ENCODE measurements at places on chromosomes 16 and 17.
A peak's percentile ranks its signal among the peaks of the same experiment; 100 is the strongest.

GRCh38 chr17:73863761-73864535 is 219.7 kb upstream of the SDK2 start:
- no peak for DNase-seq

DNA sequence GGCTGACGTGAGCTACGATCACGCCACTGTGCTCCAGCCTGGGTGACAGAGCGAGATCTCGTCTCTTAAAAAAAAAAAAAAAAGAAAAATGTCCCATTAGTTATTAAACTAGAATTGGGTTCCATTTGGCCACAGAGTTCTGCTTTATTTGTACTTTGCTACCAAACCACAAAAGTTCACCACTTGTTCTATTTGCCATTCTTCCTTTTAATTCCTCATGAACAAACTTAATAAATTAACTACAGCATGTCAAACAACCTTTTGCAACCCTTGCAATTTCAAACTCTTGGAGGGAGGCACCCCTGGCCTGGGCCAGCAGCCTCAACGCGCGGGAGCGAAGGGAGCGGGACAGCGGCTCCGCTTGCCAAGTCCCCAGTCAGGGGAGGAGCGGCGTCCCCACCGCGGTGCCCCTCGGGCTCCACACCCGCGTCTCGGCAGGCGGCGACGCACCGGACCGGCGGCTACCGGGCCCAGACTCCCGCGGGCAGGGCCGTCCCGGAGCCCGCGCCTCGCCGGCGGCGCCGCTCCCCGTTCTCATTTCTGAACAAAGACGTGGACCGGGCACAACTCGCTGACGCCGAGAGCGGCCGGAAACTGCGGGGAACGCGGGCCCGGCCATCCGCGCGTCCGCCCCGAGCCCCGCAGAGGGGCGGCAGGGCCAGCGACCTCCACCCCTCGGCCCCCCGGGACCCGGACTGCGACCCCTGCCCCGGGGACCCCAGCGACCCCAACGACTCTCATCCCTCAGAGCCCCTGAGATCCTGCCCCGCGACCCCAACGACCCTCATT is 775 bp downstream of the CYTH1 start:
- DNase-seq: peak; percentile 73

GRCh38 chr17:44023545-44024270 is 8.9 kb upstream of the TMEM101 start:
- DNase-seq: no peak

GRCh38 chr17:33085256-33085655 is 93.6 kb downstream of the SPACA3 start:
- DNase-seq: no peak

DNA sequence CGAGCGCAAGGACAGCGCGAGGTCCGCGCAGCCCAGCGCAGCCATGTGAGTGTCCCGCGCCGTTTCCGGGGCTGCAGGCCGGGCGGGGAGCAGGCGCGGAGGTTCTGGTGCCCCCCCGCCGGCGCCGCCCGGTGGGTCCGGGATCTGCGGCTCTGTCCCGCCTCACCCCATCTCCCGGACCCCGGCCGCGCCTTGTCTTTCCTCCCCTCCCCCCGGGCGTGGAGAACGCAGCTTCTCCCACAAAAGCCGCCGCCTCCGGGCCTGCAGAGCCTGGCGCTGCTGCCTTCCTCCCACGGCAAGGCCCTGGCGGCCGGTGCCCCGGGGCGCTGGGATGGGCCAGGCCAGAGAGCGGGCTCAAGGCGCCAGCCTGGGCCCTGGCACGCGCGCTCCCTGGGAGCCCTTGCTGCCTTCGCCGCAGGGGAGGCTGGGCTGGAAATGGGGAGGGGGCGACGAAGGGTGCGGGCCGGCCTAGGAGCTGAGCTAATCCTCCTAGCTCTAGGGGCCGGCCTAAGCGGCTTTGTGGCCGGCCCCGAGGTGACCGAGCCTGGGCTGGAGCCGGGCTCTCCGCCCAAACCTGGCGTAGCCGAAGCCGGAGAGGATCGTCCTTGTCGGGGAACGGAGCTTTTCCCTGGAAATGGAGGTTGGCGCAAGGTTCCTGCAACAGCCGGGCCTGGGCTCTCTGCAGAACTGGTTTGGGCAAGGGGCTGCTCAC is 397 bp downstream of the RIPOR1 start:
- peak; percentile 77 for DNase-seq

GRCh38 chr17:16061631-16062030 is 62.0 kb downstream of the TTC19 start:
- no peak for DNase-seq

DNA sequence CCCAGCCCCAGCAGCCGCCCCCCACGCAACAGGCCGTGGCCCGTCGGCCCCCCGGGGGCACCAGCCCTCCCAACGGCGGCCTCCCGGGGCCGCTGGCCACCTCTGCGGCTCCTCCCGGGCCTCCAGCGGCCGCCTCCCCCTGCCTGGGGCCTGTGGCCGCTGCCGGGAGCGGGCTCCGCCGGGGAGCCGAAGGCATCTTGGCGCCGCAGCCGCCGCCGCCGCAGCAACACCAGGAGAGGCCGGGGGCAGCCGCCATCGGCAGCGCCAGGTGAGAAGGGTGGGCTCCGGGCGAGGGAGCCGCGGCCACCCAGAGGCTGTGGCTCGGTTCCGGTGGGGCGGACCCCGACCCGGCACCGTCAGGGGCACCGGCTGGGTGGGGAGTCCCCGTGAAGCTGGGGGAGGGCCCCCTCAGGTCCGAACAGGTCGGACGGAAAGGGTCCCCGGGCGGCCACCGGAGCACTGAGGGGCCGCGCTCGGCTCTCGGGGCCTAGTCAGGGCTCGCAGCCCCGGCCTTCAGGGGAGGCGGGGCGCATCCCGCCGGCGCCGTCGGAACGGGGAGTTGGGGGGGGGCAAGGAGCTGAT is 583 bp downstream of the ATXN2L start:
- no peak for DNase-seq

GRCh38 chr17:77756846-77757560 is 201.5 kb upstream of the TNRC6C start:
- no peak for DNase-seq

DNA sequence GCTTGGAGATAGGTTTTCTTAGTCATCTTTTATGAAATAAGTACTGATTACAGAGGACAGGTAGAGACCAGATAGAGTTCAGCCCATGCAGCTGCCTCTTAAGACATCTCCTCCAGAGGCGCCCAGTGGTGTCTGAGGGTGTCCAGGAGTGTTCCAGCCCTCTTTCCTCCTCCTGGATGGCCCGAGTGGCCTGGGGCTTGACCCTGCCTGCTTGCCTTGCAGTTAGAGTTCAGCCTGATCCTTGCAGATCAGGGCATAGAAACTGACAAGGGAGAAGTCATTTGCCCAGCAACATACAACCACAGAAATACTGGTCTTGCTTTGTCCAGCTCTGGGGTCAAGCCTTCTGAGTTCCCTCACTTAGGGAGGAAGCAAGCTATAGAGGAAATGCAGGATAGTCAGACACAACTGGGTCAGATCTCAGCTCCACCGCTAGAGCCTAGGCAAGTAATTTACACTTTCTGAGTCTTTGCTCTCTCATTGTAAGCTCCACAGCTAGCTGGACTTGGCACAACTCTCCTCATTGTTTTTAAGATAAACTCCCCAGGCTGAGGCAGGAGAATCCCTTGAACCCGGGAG is 3.6 kb upstream of the CCL1 start:
- DNase-seq: no peak

DNA sequence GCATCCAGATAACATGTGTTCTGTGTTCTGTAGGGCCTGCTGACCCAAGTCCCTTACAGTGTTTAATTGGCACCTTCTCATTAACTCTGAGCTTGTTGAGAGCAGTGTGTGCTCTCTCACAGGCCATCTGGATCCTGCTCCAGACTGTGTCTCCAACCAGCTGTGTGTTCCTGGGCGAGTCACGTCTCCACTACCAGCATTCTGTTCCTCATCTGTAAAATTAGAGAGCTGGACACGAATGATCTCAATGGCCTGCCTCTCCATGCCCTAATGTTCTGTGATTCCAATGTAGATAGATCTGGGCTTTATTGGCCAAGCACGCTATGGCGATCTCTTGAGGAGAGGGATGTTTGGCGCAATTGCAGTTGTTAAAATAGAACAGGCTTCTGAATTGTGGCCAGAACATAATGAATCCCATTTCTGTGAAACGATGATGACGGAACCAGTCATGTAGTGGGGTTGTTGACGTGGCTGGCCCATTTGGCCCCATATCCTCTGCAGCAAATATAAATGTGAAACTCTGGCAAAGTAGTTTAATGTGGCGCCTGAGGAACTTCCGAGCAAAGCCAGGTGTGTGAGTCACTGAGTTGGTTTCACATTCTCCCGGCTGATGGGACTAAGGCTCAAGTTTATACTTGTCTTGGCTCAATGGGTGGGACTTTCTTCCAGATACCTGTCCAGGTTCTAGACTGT is 22.2 kb downstream of the TBX4 start:
- DNase-seq: no peak

- DNase-seq: no peak
These were observed 430.2 kb upstream of the EEF2KMT start for GRCh38 chr16:5527817-5528216.

- no peak for DNase-seq
These were observed 30.0 kb upstream of the PRSS54 start for GRCh38 chr16:58324792-58325191.

- no peak for DNase-seq
These were observed 20.9 kb downstream of the KCNG4 start for GRCh38 chr16:84218956-84219355.

GRCh38 chr16:72786606-72787005 is 261.3 kb downstream of the ZFHX3 start:
- no peak for DNase-seq

GRCh38 chr17:80441133-80441578 is 26.2 kb downstream of the ENDOV start:
- no peak for DNase-seq

DNA sequence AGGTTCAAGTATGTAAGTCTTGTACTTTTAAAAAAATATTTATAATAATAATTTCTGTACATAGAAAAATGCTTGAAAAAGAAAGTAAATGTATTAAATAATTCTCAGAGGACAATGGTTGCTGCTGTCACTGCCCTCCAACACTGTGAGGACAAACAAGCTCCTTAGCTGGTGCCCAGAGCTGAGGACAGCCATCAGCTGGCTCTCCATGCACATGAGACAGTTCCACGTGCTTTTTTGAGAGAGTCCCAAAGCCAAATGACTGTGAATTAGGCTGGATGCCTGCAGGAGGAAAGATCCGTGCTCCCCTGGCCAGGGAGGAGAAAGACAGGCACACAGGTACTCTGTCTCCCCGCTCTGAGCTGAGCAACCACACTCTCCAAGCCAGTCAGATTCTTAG is 115.5 kb upstream of the IRX5 start:
- no peak for DNase-seq

DNA sequence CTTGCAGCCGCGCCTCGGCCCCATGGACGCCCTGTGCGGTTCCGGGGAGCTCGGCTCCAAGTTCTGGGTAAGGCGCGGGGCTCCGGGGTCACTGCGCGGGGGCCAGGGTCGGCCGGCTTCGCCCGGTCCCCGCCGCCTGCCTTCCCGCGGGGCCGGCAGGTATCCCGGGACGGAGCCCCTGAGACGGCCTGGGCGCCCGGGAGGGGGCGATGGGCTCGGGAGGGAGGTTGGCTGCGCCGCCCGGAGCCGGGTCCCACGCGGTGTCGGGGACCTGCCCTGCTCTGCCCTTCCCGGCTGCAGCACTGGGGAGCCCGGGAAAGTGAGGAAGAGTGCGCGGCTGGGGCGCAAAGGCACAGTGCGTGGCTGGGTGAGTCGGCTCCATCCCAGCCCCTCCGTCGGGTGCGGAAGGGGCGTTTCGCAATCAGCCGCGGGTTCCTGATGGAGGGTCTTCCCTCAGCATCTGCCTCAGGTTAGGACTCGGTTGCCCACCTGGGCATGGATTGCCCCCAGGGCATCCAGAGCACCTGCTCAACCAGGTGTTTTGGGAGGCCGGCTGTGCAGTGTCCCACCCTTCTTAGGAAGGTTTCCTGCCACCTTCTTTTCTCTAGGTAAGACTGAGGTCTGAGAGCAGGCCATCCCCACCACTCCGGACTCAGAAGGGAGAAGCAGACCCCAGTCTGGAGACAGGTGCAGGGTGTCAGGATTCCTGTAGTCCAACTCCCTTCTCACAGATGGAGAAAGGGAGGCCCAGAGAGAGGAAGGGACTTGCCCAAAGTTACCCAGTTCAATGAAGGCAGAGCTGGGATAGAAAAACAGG is 442 bp downstream of the ABCC3 start:
- peak; percentile 47 for DNase-seq

DNA sequence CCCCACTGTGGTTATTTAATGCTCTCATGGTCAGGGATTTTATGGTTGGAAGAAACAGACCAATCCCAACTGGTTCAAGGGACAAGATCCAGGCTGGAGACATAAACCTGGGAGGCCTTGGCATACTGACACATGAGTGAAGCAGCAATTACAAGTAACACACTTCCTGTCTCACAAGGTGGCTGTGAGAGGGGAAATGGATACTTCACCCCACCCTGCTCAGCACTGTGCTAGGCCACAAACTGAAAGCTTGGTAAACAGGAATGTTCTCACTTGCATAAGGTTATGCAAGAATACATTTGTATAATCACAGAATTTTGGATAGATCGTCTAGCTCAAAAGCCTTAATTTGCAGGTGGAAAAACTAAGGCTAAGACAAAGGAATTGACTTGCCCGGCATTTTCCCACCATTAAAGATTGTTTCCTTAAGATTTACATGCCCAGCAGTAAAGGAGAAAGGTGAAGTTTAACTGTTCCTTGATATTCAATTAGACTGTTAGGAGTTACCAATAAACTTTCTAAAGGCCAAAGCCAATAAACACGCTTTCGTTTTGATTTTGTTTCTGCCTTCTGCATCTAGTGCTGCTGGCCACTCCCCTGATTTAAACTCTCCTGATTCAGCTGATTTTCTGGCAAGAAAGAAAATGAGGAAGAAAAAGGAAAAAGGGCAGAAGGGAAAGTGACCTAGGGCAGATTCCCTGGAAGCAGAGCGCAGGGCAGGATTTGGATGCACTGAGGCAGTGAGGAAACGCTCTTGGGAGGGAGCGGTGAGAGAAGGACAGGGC is 215.6 kb upstream of the CDH5 start:
- no peak for DNase-seq

GRCh38 chr16:47979164-47979520 is 176.7 kb downstream of the ABCC12 start:
- DNase-seq: no peak

DNA sequence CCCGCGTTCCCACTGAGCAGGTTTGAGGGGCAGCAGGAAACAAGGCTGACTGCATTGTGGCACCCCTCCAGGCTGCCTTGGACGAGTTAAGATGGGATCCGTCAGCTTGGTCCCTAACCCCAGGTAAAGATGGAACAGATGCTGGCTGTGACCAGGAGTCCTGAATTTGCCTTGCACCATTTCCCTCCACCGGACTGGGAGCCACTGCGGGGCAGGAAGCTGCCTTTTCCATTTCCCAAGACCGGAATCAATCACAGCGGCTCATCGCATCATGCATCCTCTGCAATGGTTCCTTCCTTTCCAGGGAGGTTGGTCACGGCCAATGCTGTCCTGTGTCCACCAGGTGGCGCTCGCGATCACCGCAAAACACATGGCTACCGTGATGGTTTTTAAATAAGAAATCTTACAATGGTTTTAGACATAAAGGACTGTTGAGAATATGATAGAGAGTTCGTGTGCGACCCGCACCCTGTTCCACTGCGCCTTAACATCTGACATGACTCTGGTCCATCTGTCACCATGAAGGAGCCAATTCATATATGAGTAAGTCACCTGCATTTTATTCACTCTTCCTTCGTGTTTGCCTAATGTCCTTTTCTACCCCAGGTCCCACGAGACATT is 6.8 kb upstream of the MEAK7 start:
- DNase-seq: peak; percentile 67
